ENCODE measurements at places on chromosomes 16 and 17.

DNA sequence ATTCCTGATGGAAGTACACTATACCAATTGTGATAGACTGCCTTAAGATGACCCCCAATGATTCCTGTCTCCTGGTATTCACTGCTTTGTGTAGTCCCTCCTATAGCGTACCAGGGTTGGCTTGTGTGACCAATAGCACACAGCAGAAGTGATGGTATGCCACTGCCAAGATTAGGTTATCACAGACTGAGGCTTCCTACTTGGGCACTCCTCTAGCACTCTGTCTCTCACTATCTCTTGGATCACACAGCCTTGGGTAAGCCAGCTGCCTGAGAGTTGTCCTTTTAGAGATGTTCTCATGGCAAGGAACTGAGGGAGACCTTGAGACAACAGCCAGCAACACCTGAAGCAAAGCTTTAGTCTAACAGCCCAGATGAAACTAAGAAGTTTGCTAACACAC is 12.7 kb upstream of the AMFR start:
- H3K27me3 ChIP-seq: no peaks in the 10 kb centered on the region
- H3K4me3 ChIP-seq: no peak overlapping the region
- peaks cover 19% of the 10 kb centered on the region for H3K36me3 ChIP-seq

GRCh38 chr17:68385490-68386215 is 71.6 kb downstream of the WIPI1 start:
- no peak for DNase-seq
- no peaks in the 10 kb centered on the region for H3K27me3 ChIP-seq
- no peak overlapping the region for H3K4me3 ChIP-seq

DNA sequence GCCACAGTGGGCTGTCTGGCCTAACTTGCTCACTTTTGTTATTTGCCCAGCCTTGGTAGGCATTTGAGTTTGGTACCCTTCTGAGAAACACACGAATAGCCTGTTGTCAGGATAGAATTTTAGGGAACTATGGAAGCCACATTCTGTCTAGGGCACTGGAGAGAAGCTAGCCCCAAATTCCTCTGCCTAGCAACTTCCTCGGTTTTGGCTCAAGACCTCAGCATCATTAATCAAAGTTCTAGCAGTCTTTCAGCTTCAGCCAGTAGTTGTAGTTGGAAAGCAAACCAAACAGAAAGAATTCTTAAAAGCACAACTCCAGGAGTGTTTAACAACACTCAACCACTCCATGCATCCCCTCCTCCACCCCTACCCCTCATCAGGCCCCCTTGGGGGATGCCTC is 572.1 kb upstream of the PSMD7 start:
- DNase-seq: no peak
- no peaks in the 10 kb centered on the region for H3K27me3 ChIP-seq
- no peak overlapping the region for H3K4me3 ChIP-seq
- H3K4me1 ChIP-seq: no peaks in the 10 kb centered on the region

DNA sequence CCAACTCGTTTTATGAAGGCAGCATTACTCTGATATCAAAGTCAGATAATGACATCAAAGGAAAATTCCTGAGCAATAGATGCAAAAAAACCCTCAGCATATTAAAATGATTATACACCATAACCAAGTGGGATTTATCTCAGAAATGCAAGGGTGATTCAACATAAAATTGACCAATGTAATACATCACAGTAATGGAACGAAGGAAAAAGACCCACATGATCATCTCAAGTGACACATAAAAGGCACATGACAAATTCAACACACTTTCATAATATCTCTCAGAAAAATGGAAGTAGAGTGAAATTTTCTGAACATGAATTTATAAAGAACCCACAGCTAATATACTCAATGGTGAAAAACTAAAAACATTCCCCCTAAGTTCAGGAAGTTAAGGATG is 118.8 kb downstream of the ITFG1 start:
- no peak for DNase-seq
- no peak overlapping the region for H3K27ac ChIP-seq
- no peak overlapping the region for H3K4me3 ChIP-seq
- H3K27me3 ChIP-seq: no peaks in the 10 kb centered on the region
- H3K4me1 ChIP-seq: no peaks in the 10 kb centered on the region

DNA sequence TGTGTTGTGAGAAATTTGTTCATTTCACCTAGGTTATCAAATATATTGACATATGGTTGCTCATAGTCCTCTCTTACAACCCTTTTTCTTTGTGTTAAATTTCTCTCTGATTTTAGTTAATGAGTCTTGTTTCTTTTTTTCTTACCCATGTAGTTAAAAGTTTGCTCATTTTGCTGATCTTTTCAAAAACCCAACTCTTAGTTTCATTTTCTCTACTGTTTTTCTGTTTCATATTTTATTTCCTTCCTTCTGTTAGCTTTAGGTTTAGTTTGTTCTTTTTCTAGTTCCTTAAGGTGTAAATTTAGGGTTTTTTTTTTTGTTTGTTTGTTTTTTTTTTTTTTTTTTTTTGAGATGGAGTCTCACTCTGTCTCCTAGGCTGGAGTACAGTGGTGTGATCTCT is 42.4 kb downstream of the CEP112 start:
- no peaks in the 10 kb centered on the region for H3K36me3 ChIP-seq
- H3K27ac ChIP-seq: no peak overlapping the region

- no peaks in the 10 kb centered on the region for H3K27me3 ChIP-seq
- no peak for DNase-seq
- H3K27ac ChIP-seq: no peak overlapping the region
- peaks cover 26% of the 10 kb centered on the region for H3K4me1 ChIP-seq
- peaks cover 16% of the 10 kb centered on the region for H3K36me3 ChIP-seq
- H3K4me3 ChIP-seq: no peak overlapping the region
Measured at GRCh38 chr17:35709874-35710273, 21.6 kb upstream of the RASL10B start.

DNA sequence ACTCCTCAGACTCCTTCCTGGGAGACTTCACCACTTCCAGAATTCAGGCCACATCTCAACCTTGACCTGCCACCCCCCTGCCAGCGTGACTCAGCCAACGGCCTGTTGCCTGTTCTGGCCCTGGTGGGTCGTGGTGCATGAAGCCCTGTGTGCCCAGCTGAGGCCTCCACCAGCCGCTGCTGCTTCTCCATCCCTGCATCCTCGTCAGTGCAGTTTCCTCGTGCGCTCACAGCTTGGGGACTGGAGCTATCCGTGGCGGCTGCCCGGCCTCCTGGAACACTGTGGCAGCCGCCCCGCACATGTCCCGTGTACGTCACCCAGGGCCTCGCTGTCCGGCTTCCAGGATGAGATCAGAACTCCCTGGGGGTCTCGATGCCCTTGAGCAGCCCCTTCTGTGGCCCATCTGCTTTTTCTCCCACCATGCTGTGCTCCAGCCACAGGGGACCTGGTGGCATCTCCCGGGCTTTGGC is 8.0 kb upstream of the TEDC2 start:
- DNase-seq: no peak
- H3K27me3 ChIP-seq: no peaks in the 10 kb centered on the region
- no peaks in the 10 kb centered on the region for H3K4me1 ChIP-seq
- H3K36me3 ChIP-seq: peaks cover 7% of the 10 kb centered on the region
- H3K4me3 ChIP-seq: no peak overlapping the region

GRCh38 chr17:9408381-9408780 is 167.2 kb downstream of the STX8 start:
- DNase-seq: no peak
- H3K4me1 ChIP-seq: no peaks in the 10 kb centered on the region
- no peak overlapping the region for H3K27ac ChIP-seq
- H3K36me3 ChIP-seq: no peaks in the 10 kb centered on the region
- H3K4me3 ChIP-seq: no peak overlapping the region
- no peaks in the 10 kb centered on the region for H3K27me3 ChIP-seq
